ENCODE measurements at places on chromosomes 6 and 20. TPM values are rescaled to one million over a fixed set of nuclear protein-coding genes. Genes with fewer than 3 reads are reported as not detected.
A peak's percentile ranks its signal among the peaks of the same experiment; 100 is the strongest.

Gene SOBP
- total RNA-seq, result 30.0 TPM

Gene DEFB119
- total RNA-seq, result not detected

Gene ACTL10
- 0.77 TPM for total RNA-seq

Gene MOCS1
- 11.6 TPM for total RNA-seq

DNA sequence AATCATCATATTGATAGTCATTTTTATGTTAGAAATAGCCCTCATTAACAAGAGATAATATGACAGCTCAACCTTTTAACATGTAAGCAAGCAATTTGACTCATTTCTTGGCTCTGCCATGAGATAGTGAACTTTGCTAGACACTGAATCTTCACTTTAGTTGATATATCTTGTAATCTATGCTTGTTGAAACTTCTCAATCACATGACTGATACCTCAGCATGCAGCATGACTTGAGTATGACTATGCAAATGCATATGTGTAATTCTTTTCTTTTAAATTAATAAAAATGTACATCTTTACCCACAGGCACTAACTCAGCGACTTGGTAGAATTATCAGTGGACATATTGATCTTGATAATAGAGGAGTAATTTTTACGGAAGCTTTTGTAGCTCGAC, 6.6 kb downstream of the UFL1 start:
- H3K27me3 ChIP-seq, result no peaks in the 10 kb centered on the region

GRCh38 chr6:163444077-163444476, 29.6 kb downstream of the QKI start:
- H3K36me3 ChIP-seq, result peaks cover 4% of the 10 kb centered on the region
- H3K27me3 ChIP-seq, result no peaks in the 10 kb centered on the region
- H3K27ac ChIP-seq, result peak overlapping the region; percentile 36
- H3K4me1 ChIP-seq, result peaks cover 27% of the 10 kb centered on the region

- H3K27me3 ChIP-seq, result no peaks in the 10 kb centered on the region
- H3K4me3 ChIP-seq, result no peak overlapping the region
- H3K36me3 ChIP-seq, result no peaks in the 10 kb centered on the region
- H3K4me1 ChIP-seq, result peaks cover 21% of the 10 kb centered on the region
- peak; percentile 83 for DNase-seq
- H3K27ac ChIP-seq, result no peak overlapping the region
These were observed 81.7 kb upstream of the NNAT start for GRCh38 chr20:37439223-37439933.

- no peaks in the 10 kb centered on the region for H3K27me3 ChIP-seq
- no peak overlapping the region for H3K4me3 ChIP-seq
- no peak overlapping the region for H3K27ac ChIP-seq
- H3K36me3 ChIP-seq, result no peaks in the 10 kb centered on the region
- no peak for DNase-seq
These were observed 76.0 kb downstream of the THBS2 start for GRCh38 chr6:169177516-169178166.

GRCh38 chr6:39518221-39518620, 195.7 kb upstream of the KCNK16 start:
- H3K36me3 ChIP-seq, result no peaks in the 10 kb centered on the region
- no peaks in the 10 kb centered on the region for H3K4me1 ChIP-seq
- DNase-seq, result no peak
- H3K27ac ChIP-seq, result no peak overlapping the region

DNA sequence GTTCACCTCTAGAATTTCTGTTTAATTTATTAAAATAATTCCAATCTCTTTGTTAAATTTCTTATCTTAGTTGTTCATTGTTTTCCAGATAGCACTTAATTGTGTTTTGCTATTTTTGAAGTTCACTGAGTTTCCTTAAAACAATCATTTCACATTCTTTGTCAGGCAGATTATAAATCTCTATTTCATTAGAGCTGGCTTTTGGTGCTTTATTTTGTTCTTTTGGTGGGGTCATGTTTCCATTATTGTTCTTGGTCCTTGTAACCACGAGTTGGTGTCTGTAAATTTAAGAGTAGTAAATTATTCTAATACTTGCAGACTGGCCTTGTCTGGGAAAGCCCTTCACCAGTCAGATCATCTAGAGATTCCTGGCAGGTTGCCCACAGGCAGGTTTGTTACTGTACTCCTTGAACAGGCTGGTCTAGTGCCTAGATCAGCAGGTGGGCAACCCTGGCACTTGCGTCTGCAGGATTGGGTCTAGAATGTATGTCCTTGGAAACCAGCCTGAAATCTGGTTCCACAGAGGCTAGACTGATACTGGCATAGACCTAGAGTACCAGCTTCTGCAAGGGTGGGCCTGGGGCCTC, 110.4 kb downstream of the ADGB start:
- no peak overlapping the region for H3K27ac ChIP-seq
- H3K36me3 ChIP-seq, result no peaks in the 10 kb centered on the region
- no peak overlapping the region for H3K4me3 ChIP-seq
- DNase-seq, result no peak
- no peaks in the 10 kb centered on the region for H3K4me1 ChIP-seq
- H3K27me3 ChIP-seq, result no peaks in the 10 kb centered on the region

DNA sequence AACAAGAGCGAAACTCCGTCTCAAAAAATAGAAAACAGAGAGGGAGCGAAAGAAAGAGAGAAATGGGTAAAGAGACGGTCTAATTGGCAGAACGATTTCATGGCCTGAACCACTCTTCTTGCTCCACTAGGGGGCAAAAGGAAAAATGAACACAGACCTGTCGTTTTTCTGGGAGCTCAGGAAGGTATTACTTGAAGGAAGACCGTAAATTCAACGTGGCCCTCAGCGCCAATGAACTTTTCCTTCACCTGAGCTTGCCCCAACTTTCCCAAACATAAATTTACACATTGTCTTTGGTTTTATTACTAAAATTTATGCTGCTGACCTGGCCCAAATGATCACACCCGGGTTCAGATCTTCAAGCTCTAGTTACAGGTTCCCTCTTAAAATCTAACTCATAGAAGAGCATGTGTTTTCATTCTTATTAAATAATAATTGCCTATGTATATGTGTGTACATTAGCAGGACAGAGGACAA, 67.3 kb downstream of the ATP9A start:
- peak; percentile 55 for DNase-seq
- no peak overlapping the region for H3K4me3 ChIP-seq
- no peaks in the 10 kb centered on the region for H3K36me3 ChIP-seq
- no peak overlapping the region for H3K27ac ChIP-seq
- no peaks in the 10 kb centered on the region for H3K27me3 ChIP-seq

DNA sequence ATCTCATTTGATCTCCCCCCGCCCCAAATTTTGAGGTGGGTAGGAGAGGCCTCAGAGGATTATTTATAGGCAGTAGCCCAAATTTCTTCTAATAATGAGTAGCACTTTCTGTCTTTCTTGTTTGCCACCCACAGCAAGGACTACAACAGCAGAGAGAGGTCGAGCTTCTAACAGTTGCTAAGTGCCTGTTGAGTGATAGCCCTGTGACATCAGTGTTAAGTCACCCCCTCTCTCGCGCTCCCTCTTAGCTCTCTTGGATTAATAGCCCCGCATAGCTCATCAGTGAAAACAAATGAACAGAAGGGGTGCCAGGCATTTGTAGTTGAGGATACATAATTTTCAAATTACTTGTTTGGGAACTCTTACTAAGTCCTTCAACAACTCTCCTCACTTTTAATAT, 3.5 kb downstream of the ANKRD60 start:
- H3K4me1 ChIP-seq, result peaks cover 15% of the 10 kb centered on the region
- no peak overlapping the region for H3K4me3 ChIP-seq
- H3K27ac ChIP-seq, result no peak overlapping the region
- H3K27me3 ChIP-seq, result peaks cover 39% of the 10 kb centered on the region

DNA sequence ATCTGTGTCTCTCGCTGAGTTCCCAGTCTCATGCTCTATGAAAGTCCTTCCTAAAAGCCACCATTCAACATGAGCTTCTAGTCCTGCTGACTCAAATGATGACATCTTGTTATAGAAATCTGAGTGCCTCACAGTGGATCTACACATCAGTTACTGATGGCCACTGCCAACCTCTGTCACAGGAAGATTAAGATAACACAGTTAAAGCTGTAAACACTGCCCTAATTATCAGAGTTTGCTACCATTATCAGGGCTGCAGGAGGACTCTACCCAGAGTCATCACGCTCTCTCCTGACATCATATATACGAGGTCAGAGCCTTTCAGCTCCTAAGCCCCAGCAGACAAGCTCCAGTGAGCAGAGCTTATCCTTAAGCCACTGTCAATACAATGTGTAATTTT, 63.2 kb downstream of the HIVEP2 start:
- no peaks in the 10 kb centered on the region for H3K4me1 ChIP-seq
- H3K27me3 ChIP-seq, result no peaks in the 10 kb centered on the region
- no peak overlapping the region for H3K27ac ChIP-seq
- H3K36me3 ChIP-seq, result no peaks in the 10 kb centered on the region
- H3K4me3 ChIP-seq, result no peak overlapping the region
- no peak for DNase-seq

GRCh38 chr6:72689107-72689954, 67.5 kb downstream of the KCNQ5 start:
- H3K4me1 ChIP-seq, result no peaks in the 10 kb centered on the region
- no peak overlapping the region for H3K27ac ChIP-seq
- H3K36me3 ChIP-seq, result no peaks in the 10 kb centered on the region
- no peak for DNase-seq
- no peak overlapping the region for H3K4me3 ChIP-seq
- H3K27me3 ChIP-seq, result no peaks in the 10 kb centered on the region

DNA sequence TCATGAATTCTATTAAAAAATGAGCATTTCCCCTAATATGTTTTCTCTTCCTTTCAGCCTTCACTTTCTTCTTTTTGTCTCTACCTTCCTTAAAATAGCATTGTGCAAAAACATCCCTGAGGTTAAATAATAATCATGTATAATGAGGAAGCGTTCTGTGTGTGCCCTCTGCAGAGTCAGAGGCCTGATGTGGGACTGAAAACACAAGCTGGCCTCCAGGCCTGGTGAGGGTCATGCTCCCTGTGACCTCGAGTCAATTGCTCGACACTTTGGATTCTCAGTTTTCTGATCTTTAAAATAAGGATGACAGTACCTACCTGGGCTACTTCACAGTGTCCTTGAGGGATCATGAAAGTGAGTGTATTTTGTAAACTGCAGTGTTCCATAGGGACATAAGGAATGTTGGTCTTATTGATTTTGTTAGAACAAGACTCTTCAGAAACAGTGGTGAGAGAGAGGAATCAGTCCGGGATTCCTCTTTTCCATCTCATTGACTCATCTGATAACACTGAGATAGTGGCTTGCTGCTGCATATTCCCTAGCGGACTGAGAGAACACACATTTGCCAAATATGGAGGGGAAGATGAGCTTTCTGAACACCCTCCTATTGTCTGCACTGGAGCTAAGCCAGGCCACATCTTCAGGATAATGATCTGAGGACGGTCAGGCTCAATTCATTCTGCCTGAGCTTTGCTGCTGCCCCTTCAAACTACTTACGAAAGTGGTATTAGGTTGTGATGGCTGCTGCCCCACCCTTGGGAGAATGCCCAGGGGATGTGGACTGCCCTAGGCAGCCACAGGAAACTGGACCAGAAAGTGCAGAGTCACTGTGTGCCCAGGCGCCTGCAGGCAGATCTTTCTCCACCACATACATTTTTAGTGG, 39.6 kb upstream of the PDE7B start:
- no peaks in the 10 kb centered on the region for H3K4me1 ChIP-seq
- DNase-seq, result no peak
- no peak overlapping the region for H3K4me3 ChIP-seq

DNA sequence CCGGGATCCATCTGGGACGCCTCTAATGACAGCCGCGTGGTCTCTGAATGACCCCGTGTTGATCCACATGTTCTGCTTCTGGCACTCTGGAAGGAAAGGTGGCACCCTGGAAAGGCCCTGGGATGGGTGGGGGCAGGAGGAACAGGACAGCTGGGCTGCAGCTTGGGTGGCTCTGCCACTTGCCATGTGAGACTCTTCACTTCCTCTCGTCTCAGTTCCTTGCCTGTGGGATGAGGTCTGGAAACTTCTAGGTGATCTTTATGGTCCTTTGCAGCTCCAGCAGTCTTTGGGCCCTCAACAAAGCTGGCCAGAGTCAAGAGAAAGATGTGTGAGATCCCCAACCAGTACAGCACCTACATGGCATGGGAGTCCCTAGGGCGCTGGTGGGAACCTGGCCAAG, 26.5 kb downstream of the PPP1R3G start:
- no peak for DNase-seq
- H3K4me1 ChIP-seq, result peaks cover under 1% of the 10 kb centered on the region
- no peak overlapping the region for H3K27ac ChIP-seq
- no peaks in the 10 kb centered on the region for H3K27me3 ChIP-seq
- peaks cover 12% of the 10 kb centered on the region for H3K36me3 ChIP-seq

- DNase-seq, result no peak
- no peak overlapping the region for H3K4me3 ChIP-seq
- H3K27me3 ChIP-seq, result no peaks in the 10 kb centered on the region
These were observed 42.7 kb downstream of the TRPC4AP start for GRCh38 chr20:35049776-35050352.

- no peak for DNase-seq
- no peaks in the 10 kb centered on the region for H3K27me3 ChIP-seq
- no peaks in the 10 kb centered on the region for H3K4me1 ChIP-seq
- no peak overlapping the region for H3K27ac ChIP-seq
These were observed 275.2 kb upstream of the CNR1 start for GRCh38 chr6:88441346-88441745.

DNA sequence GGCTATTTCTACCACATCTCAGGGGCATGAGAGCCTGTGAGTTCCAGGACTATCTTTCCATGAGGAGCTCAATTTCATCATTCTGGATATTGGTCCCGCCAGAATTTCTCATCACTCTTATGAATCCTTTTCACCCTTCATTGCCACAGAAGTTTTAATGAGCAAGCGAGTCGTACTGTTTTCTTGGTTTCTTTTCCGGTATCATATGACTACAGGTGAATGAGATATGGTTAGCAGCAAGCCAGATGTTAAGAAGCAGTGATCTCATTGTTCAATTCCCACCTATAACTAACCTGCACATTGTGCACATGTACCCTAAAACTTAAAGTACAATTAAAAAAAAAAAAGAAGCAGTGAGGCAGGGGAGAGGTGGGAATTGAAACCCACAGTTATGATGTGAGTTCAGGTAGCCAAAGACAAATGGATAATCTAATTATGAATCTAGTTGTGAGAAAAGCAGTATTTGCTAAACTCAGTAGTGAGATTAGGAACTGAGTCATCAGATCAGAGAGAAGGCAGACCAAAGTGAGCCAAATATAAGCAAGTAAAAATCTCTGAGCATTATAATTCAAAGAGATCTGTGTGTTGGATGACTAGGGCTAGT, 78.0 kb upstream of the ELOVL5 start:
- H3K4me1 ChIP-seq, result no peaks in the 10 kb centered on the region
- H3K36me3 ChIP-seq, result no peaks in the 10 kb centered on the region
- no peaks in the 10 kb centered on the region for H3K27me3 ChIP-seq
- no peak for DNase-seq
- no peak overlapping the region for H3K4me3 ChIP-seq

DNA sequence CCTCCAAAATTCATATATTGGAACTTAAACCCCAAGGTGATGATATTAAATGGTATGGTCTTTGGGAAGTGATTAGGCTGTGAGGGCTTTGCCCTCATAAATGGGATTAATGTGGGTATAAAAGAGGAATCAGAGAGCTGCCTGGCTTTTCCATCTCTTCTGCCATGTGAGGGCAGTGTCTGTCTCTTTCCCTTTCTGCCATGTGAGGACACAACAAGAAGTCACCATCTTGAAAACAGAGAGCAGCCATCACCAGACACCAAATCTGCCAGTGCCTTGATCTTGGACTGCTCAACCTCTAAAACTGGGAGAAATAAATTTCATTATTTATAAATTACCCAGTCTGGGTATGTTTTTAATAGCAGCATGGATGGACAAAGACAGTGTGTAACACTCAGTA, 263.0 kb downstream of the PAX1 start:
- no peak for DNase-seq
- no peak overlapping the region for H3K4me3 ChIP-seq
- no peak overlapping the region for H3K27ac ChIP-seq
- H3K27me3 ChIP-seq, result no peaks in the 10 kb centered on the region

Measured in spinal cord (tissue), 10 donors.